Hematopoietic multipotent progenitor cell treated with erythropoietin and hydrocortisone succinate and interleukin-3 and kit ligand, for 15 days (in vitro differentiated cells): ENCODE measurements at places on chromosomes 5 and 9.

DNA sequence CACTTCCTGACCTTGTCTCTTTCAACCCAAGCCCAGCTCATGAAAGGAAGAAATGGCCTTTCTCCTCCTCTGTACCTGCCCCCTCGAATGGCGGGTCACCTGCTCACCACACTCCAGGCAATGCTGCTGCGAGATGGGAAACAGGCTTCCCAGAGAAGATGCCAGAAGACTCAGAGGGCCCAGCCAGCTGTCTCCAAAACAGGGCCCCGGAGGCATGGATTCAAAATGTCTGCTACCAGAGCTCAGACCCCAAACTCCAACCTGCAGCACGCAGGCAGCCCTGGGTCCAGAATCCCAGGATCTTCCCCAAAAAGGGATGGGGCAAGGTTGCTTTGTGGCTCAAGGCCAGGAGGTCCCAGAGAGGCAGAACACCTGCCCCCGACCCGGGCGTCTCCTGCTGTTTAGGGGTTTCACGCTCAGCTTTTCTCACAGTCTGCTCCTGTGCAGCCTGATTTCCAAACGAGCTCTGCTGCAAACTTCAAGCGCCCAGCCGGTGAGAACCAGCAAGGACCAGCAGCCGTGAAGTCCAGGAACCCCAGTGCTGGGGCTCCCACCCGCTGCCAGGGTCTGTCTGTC is 42.5 kb downstream of the VAV2 start:
- DNase-seq, result no peak

GRCh38 chr9:95083086-95083768 is 234.3 kb downstream of the FANCC start:
- DNase-seq, result no peak

- DNase-seq, result no peak
These were observed 134.6 kb downstream of the EDIL3 start for GRCh38 chr5:84249918-84250630.

DNA sequence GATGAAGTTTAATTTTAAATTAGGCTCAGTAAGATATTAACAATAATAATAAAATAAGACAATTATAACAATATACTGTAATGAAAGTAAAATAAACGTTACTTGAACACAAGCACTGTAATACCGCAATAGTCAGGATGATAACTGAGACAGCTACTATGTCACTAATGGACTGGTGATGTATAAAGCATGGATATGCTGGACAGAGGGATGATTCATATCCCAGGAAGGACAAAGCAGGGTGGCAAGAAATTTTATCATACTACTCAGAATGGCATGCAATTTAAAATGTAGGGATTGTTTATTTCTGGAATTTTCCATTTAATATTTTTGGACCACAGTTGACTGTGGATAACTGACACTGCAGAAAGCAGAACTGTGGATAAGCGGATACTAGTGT is 196.9 kb downstream of the VPS13A start:
- DNase-seq, result no peak

DNA sequence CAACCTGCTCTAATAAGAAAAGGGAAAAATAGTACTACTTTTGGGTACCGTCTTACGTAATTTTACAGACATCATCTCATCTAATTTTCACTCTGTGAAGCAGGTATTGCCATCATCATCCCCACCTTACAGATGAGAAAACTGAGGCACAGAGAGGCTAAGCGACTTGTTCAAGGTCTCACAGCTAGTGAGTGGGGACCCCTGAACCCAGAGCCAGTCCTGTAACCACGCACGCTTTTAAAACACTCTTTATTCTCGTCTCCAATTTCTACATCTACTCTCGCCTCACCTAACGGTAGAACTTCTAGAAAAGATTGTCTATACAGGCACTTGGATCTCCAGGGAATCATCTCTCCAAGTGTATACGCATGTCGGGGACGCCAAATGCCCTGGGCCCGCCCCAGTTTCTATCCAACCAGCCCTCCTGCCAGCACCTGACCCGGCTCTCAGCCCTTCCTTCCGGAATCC is 1.5 kb upstream of the TRAF1 start:
- DNase-seq, result no peak

DNA sequence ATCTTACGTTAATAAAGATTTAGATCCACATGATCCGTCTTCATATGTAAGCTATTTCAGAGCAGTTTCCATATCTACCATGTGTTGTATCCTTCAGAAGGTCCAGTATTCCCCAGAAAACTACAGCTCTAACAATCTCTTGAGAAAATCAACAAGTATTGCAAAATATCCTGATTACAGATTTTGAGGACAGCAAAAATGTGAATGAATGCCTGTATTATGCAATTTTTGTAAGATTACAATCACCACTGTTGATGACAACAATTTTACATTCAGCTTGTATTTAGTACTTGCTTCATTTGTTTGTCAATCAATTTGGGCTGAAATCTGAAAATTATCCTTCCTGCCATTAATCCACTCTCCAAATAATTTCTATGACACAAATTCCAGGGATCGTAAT is 43.0 kb upstream of the FLT4 start:
- DNase-seq, result no peak

- DNase-seq, result no peak
These were observed 19.4 kb upstream of the RNF130 start for GRCh38 chr5:180090769-180091546.

DNA sequence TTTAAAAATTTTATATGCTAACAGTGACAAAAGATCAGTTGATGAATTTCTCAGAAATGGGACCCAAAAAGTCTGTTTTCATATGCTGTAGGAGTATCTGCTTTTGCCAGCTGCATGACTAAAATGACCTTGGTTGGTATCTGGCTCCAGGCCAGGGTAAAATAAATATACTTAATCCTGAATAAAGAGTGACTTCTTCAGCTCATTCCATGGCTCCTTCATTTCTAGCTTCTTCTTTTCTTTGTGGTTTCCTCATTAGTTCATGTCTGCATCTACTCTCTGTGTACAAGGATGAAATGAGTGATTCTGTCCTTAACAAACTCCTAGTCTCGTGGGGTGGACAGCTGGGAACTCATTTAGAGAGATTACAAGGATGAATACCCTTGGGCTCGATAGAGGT is 36.0 kb downstream of the RCL1 start:
- DNase-seq, result peak; percentile 92

DNA sequence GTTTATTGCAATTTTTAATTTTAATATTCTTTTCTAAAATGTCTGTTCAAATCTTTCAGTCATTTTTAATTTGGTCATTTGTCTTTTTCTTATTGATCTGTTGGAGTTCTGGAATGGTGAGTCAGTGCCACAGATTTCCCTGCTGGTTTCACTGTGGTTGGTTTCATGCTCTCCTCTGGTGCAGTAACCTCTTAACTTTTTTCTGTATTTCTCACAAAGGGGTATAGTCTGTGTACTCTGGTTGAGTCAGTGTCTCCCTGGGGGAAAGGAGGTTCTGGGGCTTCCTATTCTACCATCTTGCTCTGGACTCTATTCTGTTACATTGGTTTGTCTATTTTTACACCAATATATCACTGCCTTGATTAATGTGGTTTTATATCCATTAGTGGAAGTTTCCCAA is 178.8 kb downstream of the CSNK1G3 start:
- no peak for DNase-seq

- DNase-seq, result no peak
These were observed 628.7 kb upstream of the ZNF608 start for GRCh38 chr5:125375143-125375542.
